GM12878 (cell line): ENCODE measurements at places on chromosomes 11 and 22. TPM values are rescaled to one million over a fixed set of nuclear protein-coding genes. Genes with fewer than 3 reads are reported as not detected.

- peak overlapping the region; percentile 40; the same call in 1 of the 2 replicates for H3K27ac ChIP-seq
- peaks cover 10% of the 10 kb centered on the region for H3K4me1 ChIP-seq
- H3K36me3 ChIP-seq, result no peaks in the 10 kb centered on the region
- peak; percentile 48 for DNase-seq
- no peak overlapping the region for H3K4me3 ChIP-seq
Observed at GRCh38 chr11:58647141-58647699, 24.8 kb downstream of the CNTF start.

DNA sequence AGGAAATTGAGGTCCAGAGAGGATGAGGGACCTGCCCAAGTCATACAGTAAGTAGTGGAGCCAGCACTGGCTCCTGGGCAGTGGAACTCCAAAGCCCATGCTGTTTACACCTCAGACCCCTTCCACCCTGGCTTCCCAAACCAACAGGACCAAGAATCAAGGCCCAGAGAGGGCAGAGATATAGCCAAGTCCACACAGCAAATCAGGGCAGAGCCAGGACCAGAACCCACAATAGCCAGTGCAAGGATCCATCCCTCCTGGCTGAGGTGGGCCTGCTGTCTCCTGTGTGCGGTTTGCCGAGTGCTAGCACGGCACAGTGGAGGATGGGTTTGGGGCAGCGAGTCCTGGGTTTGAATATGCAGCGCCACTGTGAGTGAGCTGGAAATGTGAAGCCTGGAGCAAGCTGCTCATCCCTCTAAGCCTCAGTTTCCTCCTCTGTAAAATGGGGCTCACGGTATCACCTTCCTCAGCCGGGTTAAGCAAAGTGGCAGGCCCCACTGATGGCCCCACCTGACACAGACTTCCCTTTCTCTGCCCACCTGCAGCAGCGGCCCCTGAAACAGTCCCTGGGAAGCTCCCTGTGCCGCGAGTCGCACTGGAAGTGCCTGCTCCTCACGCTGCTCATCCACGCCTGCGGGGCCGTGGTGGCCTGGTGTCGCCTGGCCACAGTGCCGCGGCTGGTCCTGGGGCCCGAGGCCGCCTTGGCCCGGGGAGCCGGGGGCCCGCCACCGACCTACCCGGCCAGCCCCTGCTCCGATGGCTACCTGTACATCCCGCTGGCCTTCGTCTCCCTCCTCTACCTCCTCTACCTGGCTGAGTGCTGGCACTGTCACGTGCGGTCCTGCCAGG, 2.3 kb downstream of the TMEM151A start:
- no peak overlapping the region for H3K4me3 ChIP-seq
- DNase-seq, result no peak
- no peaks in the 10 kb centered on the region for H3K36me3 ChIP-seq
- peaks cover 9% of the 10 kb centered on the region; the same call in 1 of the 2 replicates for H3K4me1 ChIP-seq
- H3K27ac ChIP-seq, result no peak overlapping the region

- H3K27ac ChIP-seq, result no peak overlapping the region
- H3K4me3 ChIP-seq, result no peak overlapping the region
- no peaks in the 10 kb centered on the region for H3K36me3 ChIP-seq
- H3K4me1 ChIP-seq, result no peaks in the 10 kb centered on the region
- no peak for DNase-seq
Observed at GRCh38 chr11:134764367-134764766, 352.3 kb upstream of the B3GAT1 start.

GRCh38 chr11:63838150-63838677, 696 bp upstream of the MARK2 start:
- peak overlapping the region; percentile 46; the same call in 1 of the 2 replicates for H3K4me3 ChIP-seq
- peak overlapping the region; percentile 47 for H3K27ac ChIP-seq
- no peaks in the 10 kb centered on the region for H3K27me3 ChIP-seq
- peak; percentile 87 for DNase-seq
- H3K4me1 ChIP-seq, result peaks cover 22% of the 10 kb centered on the region
- no peaks in the 10 kb centered on the region for H3K36me3 ChIP-seq

GRCh38 chr11:132045107-132045506, 674.7 kb downstream of the NTM start:
- no peak overlapping the region for H3K4me3 ChIP-seq
- no peaks in the 10 kb centered on the region for H3K36me3 ChIP-seq
- no peak for DNase-seq
- H3K27me3 ChIP-seq, result no peaks in the 10 kb centered on the region; the same call in 1 of the 2 replicates
- no peaks in the 10 kb centered on the region for H3K4me1 ChIP-seq

OR10V1 gene
- not detected in 2 replicates for total RNA-seq

DNA sequence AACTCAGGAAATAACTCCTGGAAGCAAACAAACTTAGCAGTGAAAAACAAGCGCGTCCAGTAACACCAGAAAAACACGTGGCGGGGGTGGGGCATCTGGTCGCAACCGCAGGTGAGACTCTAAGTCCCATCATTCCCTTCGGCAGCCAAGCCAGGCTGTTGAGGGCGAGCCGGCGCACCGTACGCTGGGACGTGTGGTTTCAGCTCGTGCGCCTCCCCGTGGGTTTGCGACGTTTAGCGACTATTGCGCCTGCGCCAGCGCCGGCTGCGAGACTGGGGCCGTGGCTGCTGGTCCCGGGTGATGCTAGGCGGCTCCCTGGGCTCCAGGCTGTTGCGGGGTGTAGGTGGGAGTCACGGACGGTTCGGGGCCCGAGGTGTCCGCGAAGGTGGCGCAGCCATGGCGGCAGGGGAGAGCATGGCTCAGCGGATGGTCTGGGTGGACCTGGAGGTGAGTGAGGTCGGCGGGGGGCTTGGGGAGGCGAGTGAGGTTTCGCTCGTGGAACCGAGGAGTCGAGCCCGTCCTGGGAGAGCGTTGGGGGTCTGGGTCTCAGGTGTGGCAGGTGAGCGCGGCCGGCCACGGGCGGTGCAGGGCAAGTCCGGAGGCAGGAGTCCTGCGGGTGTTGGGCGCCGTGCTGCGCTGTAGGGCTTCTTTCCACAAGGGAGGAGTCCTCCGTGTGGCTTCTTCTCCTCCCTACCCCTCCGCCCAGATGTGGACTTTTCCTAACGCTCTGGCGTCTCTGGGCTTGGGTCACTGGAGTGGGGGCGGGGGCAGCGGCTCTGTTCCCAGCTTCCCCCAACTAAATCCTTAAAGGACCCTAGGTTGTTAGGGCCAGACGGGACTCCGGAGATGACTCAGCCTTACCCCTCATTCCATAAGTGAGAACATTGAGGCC, at the start of gene REXO2:
REXO2 (plus strand) TSS at position 239 of the 892 bp plus-strand sequence; CDS start at position 301, 62 bp downstream.
- no peaks in the 10 kb centered on the region for H3K36me3 ChIP-seq
- DNase-seq, result peak; percentile 75
- no peaks in the 10 kb centered on the region for H3K4me1 ChIP-seq
- H3K27ac ChIP-seq, result no peak within 1 kb of the TSS
- H3K27me3 ChIP-seq, result no peaks in the 10 kb centered on the region
